ENCODE measurements at places on chromosomes 12 and 14.

- H3K36me3 ChIP-seq = no peaks in the 10 kb centered on the region
- H3K27me3 ChIP-seq = peaks cover 17% of the 10 kb centered on the region
- H3K4me1 ChIP-seq = no peaks in the 10 kb centered on the region
- H3K4me3 ChIP-seq = peak overlapping the region; percentile 61
Observed at GRCh38 chr12:64780132-64780530, 20.9 kb upstream of the GNS start.

GRCh38 chr12:67818459-67818903 is 169.9 kb downstream of the DYRK2 start:
- no peaks in the 10 kb centered on the region for H3K36me3 ChIP-seq
- no peaks in the 10 kb centered on the region for H3K27me3 ChIP-seq
- no peak overlapping the region for H3K27ac ChIP-seq
- no peaks in the 10 kb centered on the region for H3K4me1 ChIP-seq
- H3K4me3 ChIP-seq = no peak overlapping the region

- no peaks in the 10 kb centered on the region for H3K36me3 ChIP-seq
- no peak for DNase-seq
- H3K4me3 ChIP-seq = no peak overlapping the region
- no peak overlapping the region for H3K27ac ChIP-seq
Observed at GRCh38 chr14:24072436-24072835, 1.1 kb downstream of the CPNE6 start.

DNA sequence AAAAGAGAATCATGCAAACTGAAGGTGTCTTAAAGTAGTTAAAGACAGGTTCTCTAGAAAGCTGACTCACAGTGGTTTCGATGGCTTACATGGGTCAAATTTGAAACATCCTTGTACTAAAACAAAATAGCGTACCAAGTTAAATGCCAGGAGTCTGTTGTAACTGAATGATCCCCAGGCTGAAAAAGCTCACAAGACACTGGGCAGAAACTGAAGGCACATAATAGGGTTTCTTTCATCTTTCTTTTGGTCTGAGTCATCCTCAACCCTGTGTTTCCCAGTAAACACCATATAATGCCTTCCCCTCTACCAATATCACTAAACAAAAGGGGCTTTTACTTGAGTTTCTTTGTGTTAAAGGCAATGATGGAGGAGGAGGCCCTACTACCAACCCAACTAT is 12.8 kb downstream of the ZFYVE1 start:
- no peak overlapping the region for H3K27ac ChIP-seq
- no peaks in the 10 kb centered on the region for H3K27me3 ChIP-seq
- H3K36me3 ChIP-seq = peaks cover 7% of the 10 kb centered on the region
- DNase-seq = no peak
- no peaks in the 10 kb centered on the region for H3K4me1 ChIP-seq

GRCh38 chr12:56425193-56425592 is 24.0 kb downstream of the TIMELESS start:
- no peaks in the 10 kb centered on the region for H3K4me1 ChIP-seq
- peaks cover 89% of the 10 kb centered on the region for H3K36me3 ChIP-seq
- DNase-seq = no peak

GRCh38 chr14:70045844-70046535 is 142.8 kb downstream of the SLC8A3 start:
- peak; percentile 90 for DNase-seq
- H3K27me3 ChIP-seq = no peaks in the 10 kb centered on the region
- H3K27ac ChIP-seq = no peak overlapping the region
- H3K4me1 ChIP-seq = no peaks in the 10 kb centered on the region
- no peaks in the 10 kb centered on the region for H3K36me3 ChIP-seq

GRCh38 chr14:29518335-29518734 is 409.3 kb downstream of the PRKD1 start:
- no peak overlapping the region for H3K4me3 ChIP-seq
- H3K27ac ChIP-seq = no peak overlapping the region
- no peaks in the 10 kb centered on the region for H3K4me1 ChIP-seq
- no peaks in the 10 kb centered on the region for H3K36me3 ChIP-seq
- no peaks in the 10 kb centered on the region for H3K27me3 ChIP-seq
- DNase-seq = no peak

- H3K4me1 ChIP-seq = peaks cover under 1% of the 10 kb centered on the region
- H3K27me3 ChIP-seq = no peaks in the 10 kb centered on the region
- no peak overlapping the region for H3K4me3 ChIP-seq
- DNase-seq = no peak
- H3K27ac ChIP-seq = no peak overlapping the region
Observed at GRCh38 chr14:34038358-34039057, 87.6 kb upstream of the EGLN3 start.

- 0 out of 2 replicates have a peak, but pooled peaks cover 3% of the 10 kb centered on the region for H3K4me1 ChIP-seq
- H3K4me3 ChIP-seq = no peak overlapping the region
- H3K36me3 ChIP-seq = peaks cover 3% of the 10 kb centered on the region
- H3K27me3 ChIP-seq = no peaks in the 10 kb centered on the region
- no peak for DNase-seq
- no peak overlapping the region for H3K27ac ChIP-seq
Observed at GRCh38 chr14:64912261-64912660, 2.0 kb upstream of the CHURC1 start.

All from H9 (cell line).